Stimulated activated CD8-positive, alpha-beta memory T cell treated with anti-CD3 and anti-CD28 coated beads, Interleukin-4, amount 100 ng/mL, for 1 hour (primary cell): ENCODE measurements at places on chromosomes 3 and 15.

DNA sequence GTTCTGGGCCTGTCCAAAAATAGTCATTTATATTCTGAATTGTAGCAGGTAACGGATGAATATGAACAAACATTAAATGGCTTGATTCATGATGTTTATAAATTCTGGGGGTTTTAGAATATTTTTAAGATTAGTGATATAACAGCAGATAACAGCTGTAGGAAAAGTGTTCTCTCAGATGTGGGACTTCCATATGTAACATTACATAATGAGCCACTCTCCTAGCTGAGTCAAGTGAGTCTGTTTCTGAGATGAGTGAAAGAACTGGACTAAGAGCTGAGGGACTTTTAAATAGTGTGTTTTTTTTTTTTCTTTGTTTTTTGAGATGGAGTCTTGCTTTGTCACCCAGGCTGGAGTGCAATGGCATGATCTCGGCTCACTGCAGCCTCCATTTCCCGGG lies 13.9 kb downstream of the YEATS2 start:
- DNase-seq: no peak

DNA sequence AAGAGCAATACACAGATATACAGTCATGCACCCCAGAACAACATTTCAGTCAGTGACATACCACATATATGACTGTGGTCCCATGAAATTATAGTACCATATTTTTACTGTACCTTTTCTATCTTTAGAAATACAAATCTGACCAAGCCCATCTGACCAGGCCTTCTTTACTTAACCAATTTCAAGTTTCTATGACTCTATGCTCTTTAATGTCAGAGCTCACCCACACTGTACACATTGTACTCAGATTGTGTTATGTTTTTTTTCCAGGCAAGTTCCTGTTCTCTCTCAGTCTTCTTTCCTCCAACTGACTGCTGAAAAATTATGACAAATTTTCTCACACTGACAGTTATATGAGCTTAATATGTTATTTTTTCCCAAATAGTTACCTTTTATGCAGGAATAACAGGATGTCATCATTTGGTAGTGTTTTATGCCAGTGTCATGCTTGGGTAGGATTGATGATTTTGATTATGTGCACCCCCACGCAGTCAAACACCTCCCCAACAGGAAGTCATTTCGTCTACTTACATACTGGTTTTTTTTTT lies 8.0 kb upstream of the CBLB start:
- DNase-seq: no peak

GRCh38 chr3:94049267-94049666 lies 13.4 kb downstream of the DHFR2 start:
- no peak for DNase-seq

GRCh38 chr3:11289864-11290263 lies 17.7 kb downstream of the ATG7 start:
- DNase-seq: no peak

- no peak for DNase-seq
Measured at GRCh38 chr3:123340336-123340735, 108.6 kb downstream of the ADCY5 start.

- no peak for DNase-seq
Measured at GRCh38 chr3:153305189-153305588, 143.2 kb downstream of the RAP2B start.

- no peak for DNase-seq
Measured at GRCh38 chr3:176796371-176796770, 400.9 kb downstream of the TBL1XR1 start.

GRCh38 chr3:126546013-126546412 lies 12.7 kb downstream of the C3orf22 start:
- no peak for DNase-seq

DNA sequence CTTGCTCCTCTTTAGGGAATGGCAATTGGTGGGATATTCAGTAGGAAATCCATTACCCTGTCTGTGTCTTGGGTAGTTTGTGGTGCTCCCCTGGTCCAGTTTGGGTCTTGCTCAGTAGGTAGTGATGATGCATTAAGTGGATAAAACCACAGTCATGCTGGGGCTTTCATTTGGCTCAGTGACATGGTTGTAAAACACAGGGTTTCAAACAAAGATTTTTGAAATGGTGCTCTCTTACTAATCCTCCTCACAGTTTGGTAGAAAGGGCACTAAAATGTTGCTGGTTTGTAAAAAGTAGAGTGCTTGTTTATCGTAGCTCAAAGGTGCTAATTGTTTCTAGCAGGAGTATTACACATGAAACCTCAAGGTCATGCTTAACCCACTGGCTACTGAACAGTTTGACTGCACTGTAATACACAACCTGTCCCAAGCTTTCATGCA lies 22.9 kb downstream of the BBX start:
- no peak for DNase-seq

DNA sequence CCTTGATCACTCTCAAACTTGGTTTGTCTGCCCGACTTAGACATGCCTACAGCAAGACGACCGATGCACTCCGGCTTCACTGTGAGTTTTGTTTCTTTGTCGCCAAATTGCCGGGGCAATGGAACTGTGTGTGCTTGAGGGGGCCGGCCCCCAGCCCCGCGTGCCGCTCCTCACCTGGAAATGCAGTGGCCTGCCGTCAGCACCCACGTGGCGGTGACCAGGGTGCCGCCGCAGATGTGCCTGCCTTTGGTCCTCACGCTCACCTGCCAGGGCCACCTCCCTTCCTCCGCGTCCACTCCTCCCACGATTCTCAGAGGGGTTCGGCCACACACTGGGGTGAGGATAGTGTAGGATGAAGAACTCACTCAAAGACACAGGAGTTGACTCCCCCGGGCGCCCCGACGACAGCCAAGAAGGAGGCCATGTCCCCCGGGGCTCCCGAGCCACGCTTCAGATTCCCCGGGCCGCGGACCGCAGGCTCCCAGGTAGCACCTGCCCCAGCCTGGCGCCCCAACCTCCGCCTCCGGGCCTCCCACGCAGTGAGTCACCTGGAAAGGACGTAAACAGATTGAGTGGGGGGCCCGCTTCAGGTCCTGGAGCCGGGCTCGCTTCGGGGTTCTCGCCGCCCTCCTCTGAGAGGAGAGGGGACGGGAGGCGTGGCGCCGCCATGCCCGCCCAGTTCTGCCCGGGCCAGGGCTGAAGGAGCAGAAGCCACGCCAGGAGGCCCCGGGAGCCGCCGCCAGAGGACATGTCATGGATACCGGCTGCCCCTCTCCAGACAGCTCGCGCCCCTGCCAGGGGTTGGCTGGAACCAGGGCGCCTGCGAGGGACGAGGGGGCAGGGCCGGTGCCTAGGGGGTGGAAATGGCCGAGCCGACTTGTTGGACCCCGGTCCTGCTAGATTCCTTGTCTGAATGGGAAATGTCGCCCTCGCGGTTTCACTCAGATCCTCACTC lies 29.6 kb downstream of the MYL3 start:
- DNase-seq: no peak

DNA sequence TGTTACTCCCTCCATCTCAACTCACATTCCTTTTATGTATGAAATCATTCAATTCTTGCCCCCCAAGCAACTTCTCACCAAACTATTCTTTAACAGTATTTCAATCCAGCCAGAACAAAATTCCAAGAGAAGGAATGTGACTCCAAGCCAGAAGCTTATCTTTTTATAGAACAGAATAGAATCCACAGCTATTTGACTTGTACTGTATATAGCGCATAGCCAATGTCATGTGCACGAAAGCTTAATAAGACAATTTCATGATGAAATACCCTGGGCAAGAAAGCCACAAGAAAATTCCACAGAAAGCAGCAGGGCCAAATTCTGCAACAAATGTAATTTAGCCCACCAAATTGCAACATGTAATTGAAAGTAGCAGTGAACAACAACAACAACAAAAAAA lies 127.6 kb upstream of the UBE2E2 start:
- no peak for DNase-seq
